Activated CD4-positive, alpha-beta memory T cell treated with anti-CD3 and anti-CD28 coated beads for 36 hours (primary cell): ENCODE measurements at places on chromosomes 5 and 9. TPM values are rescaled to one million over a fixed set of nuclear protein-coding genes. Genes with fewer than 3 reads are reported as not detected.

- no peak for DNase-seq
Observed at GRCh38 chr5:134565791-134566740, 40.6 kb downstream of the JADE2 start.

- DNase-seq = no peak
Observed at GRCh38 chr5:128253880-128254279, 170.3 kb downstream of the SLC12A2 start.

DNA sequence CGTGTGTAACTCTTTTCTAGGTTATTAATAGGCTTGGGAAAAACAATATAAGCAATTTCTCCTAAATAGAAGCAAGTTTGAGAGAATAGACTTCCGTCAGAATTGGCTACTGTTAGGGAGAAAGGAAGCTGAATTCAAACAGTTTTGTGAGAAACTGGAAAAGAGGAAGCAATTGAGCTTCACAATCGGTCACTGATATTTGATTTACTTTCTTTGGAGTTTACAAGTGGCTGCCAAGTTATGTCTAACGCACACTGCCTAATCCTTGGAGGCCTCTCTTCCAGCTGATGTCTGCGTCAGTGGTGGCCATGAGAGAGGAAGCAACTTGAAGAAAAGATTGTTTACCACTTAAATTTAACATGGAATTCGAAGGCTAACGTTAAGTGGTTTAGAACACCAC is 319.5 kb downstream of the ADGRV1 start:
- DNase-seq = no peak

GRCh38 chr5:79756076-79756475 is 66.4 kb downstream of the CMYA5 start:
- no peak for DNase-seq

Gene CCDC183
- total RNA-seq = 0.36 TPM

Gene FOXB2
- not detected for total RNA-seq

GRCh38 chr5:34439601-34440000 is 216.5 kb upstream of the RAI14 start:
- DNase-seq = no peak

DNA sequence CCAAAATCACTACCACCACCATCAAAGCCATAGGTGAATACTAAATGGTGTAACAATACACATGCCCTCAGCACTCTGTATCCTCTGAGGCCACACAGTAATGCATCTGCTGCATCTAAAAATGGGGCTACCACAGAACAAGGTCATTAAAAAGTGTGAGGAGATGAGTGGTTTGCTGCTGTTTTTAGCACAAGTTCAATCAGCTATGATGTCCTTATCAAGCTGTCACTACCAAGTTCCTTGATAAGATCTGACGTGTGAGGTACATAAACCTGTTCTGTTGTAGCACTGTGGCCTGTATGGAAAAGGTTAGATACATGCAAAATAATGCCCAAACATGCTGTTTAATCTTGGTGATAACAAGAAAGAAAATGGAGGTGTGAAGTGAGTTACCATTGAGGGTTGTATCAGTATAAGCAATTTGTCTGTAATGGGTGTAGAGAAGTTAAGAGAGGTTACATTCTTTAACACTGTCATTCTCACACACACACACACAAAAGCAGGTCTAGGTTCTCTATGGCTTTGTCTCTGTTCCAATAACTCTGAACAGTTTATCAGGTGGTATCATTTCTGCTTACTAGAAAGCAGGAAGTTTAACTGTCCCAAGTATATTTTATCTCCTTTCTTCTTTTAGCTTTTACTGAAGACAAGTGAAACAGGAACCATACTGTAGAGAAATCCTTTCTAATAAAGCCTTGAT is 252.9 kb downstream of the CWC27 start:
- no peak for DNase-seq

Gene CARTPT
- not detected for total RNA-seq

DNA sequence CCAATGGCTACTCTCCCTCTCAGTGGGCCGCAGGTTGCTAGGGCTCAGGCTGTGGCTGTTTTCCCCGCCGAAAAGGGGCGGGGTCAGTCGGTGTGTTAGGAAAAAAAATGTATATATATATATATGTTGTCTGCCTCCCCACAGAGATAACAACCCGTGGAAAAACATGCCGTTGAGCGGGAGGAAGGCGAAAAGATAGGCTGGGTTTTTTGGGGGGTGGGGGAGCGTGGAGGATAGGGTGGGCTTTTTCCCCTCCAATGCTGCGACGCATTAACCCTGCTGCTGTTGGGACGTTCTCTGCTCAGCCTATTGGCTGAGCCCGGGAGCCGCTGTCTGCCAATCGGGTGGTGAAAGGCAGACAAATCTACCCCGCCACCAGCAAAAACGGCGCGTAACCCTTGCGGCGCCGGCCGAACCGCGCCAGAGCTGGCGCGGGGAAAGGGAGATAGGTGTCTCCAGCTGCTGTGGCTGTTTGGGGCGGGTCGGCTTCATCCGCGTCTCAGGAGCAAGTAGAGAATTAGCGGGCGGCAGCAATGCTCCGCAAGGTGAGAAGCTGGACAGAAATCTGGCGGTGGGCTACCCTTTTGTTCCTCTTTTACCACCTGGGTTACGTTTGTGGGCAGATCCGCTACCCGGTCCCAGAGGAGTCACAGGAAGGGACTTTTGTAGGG is at the start of gene PCDHGC4:
Gene PCDHGC4, plus strand, starts transcription at position 390 of the 671 bp plus-strand sequence. Its CDS starts 144 bp downstream, at position 534.
- DNase-seq = no peak

- DNase-seq = peak; percentile 16
Observed at GRCh38 chr5:34959323-34959722, 30.0 kb downstream of the DNAJC21 start.

- no peak for DNase-seq
Observed at GRCh38 chr9:105711867-105712266, 17.5 kb downstream of the TMEM38B start.

Gene FBP1
- 0.62 TPM for total RNA-seq

DNA sequence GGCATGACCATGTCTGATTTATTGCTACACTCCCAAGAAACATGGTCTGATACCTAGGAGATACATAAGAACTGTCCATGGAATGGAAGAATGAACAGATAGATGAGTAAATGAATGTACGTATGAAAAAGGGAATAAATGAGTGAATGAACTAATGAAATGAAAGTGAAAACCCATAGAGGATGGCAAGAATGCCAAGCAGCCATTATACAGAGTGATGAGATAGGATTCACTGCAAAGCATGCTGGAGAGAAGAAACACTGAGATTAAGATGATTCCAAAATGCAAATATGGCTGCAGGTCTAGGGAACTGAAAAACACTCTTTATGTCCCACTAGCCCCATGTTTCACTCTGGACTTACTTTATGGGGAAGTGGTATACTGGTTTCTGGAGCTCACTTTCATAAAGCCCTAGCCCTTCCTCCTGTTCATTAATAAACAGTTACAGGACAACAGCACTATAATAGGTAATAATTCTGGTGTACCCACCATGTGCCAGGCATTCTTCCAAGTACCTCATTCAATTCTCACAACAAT is 170.3 kb upstream of the RAD23B start:
- DNase-seq = no peak

Gene GMCL2
- not detected for total RNA-seq
